Ecto neural progenitor cell (in vitro differentiated cells): ENCODE measurements at places on chromosomes 1 and 21.
A peak's percentile ranks its signal among the peaks of the same experiment; 100 is the strongest.

DNA sequence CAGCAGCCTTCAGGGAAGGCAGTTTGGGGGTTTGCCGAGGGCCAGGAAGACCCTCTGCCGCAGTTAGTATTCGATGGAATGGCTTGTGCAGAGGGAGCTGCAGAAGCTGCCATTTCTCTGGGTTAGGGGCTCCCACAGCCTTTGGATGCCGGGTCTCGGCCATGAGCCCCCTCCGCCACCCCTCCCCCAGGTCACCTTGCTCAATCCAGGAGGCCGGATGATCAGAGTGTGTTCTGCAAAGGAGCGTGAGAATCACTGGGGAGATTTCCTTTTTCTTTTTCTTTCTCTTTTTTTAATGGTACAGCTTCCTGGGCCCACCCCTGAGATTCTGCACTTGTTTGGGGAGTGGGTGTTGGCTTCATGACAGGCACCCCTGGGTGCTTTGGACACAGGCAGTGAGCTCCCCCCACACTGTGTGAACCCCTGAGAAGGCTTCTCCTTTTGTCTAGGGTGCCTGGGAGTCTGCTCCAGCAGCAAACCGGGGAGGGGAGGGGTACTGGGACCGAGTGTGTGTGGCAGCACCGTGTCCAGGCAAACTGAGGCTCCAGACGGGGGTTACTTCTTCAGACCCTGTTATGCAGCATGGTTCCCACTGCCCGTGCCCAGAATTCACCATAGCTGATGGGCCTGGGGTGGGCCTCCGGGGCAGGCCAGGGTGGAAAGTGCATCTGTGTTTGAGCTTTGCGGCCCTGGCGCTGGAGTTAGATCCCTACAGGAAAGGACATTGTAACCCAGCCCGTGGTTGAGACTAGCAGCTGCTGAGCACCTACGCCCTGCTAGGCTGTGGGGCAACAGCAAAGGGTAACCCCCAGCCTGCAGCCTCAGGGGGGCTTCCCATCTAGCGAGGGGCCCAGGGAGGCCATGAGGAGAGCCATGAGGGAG is 18.5 kb downstream of the TNFRSF1B start:
- no peak for DNase-seq

GRCh38 chr21:26544201-26544775 is 28.8 kb downstream of the CYYR1 start:
- no peak for DNase-seq

- DNase-seq = no peak
Measured at GRCh38 chr1:220298470-220299205, 26.4 kb upstream of the RAB3GAP2 start.

DNA sequence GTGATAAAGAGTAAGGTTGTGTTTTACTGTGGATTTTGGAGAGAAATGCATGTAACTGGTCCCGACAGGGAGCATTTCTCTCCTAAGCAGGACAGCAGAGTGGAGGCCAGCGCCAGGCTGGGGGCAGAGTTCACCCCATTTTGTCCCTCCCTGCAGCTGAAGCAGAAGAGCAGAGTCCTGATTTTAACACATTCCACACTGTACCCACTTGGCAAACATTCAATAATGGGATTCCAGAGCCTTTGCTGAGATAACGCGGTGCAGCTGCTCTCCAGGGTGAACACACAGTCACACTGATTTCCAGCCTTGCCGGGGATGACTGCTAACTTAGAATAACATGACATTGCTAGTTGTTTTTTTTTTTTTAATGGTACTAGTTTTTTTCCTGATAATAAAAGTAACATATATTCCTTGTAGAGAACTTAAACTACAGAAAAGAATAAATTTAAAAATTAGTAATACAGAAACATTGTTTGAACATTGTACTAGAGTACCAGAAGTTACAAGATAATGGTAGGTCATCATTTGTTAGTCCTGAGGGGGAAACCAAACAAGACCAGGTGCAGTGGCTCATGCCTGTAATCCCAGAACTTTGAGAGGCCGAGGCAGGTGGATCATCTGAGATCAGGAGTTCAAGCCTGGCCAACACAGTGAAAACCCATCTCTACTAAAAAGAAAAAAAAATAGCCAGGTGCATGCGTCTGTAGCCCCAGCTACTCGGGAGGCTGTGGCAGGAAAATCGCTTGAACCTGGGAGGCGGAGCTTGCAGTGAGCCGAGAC is 77.2 kb downstream of the SCCPDH start:
- no peak for DNase-seq

- DNase-seq = no peak
Measured at GRCh38 chr1:199029855-199030254, 391.0 kb downstream of the PTPRC start.

DNA sequence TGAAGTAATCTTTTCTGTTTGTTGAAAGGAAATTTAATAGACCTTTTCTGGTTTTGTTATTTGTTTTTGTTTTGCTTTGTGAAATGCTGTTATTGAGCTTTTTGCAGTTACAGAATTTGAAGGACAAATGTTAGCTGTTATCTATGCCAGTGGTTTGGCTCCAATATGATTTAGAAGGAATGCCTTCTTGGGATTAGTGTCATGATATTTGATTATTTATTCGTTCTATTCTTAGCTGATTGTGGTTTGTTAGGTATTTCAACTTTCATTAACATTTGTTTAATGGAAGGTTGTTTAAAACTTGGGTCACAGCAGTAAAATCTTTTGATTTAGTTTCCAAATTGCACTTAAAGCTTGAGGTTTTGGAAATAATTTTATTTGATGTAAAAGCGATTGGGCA is 33.5 kb downstream of the ADGRL2 start:
- no peak for DNase-seq

DNA sequence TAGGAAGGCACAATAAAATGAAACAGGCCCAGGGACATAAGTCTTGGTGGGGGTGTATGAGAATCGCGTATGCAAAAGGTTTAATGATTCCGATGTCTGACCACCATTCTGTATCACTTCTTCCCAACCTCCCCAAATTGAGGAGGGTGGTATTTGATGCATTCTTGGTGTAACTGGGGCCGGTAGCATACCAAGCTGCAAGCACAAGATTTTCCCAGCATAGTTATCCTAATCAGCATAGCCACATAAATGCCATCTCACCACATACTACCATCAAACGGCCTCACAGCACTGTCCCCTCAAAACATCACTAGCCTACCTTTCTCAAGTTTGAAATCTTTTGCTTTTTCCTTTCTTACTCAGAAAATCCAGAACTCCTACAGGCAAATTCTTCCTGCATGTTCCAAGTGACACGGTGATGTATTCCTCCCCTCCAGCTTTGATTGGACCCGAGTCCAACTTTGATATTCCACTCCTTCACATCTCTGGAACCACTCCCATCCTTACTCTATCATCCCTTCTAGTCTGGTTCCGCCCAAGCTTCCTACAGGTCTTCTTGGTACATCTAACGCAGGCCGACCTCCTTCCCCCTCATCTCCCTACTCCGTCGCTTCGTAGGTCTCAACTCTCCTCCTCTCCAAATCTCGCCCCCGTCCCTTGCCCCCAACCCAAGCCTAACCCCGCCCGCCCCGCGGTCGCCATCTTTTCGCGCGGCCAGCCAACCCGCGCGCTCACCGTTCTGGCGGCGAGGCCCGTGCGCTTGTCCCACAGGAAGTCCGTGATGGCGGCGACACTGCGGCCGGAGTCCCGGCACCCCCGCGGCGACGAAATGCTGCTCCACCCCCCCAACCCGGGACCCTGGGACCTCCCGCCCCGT is 600 bp downstream of the CLK2 start:
- no peak for DNase-seq

DNA sequence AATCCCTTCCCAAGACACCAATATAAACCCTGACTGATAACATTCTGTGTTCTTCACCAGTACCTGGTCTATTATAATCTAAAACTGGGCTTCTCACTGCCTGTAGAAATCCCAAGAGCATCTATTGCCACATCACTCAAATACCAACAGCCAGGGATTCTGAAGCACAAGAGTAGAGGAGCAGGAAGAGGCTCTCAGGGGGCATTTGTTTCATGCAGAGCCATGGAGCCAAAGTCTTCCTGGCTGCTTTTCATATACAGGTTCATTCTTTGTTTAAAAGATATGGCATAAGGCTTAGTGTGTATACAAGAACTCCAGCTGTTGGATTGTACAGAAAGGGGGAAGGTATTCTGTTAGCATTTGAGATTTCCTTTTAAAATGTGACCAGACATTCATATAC is 38.2 kb upstream of the USH2A start:
- no peak for DNase-seq

DNA sequence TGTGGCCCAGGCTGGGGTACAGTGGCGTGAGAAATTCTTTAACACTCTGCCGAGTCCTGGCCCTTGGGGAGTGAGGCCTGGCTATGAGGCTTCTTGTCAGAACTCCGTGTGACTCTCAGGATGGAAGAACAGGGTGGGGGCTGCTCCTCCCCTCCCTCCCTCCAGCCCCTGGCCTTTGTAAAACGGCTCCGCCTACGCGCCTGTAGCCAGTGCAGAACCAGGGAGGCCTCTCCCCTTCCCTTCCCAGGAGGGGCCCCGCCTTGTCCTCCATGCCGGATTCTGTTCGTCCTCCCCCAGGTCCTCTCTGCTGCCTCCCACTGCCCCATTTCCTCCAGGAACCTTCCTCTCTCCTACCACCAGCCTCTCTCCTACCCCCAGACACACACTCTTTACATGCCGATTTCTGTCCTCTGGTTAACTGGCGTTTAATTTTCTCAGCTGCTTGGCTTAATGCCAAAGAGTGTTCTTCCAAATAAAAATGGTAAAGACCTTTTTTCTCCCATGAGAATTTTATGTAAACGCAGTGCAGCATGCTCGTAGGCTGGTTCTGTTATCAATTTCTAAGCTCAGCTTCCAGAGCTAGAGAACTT is 21.0 kb downstream of the PDE9A start:
- DNase-seq = peak; percentile 79

DNA sequence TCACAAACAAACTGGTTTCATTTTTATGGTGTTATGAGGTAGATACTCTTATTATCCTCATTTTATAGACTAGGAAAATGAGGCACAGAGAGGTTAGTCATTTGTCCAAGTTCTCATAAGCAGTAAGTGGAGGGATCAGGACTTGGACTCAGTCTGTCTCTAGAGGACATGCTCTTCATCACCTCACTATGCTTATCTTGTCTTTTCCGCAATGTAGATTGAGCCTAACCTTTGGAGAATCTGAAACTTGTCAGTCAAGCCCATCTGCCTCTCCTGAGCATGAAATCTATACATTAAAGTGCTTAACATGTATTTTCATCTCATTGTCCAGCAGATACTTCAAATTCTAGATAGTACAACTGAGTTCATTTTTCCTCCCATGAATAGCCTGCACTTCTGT is 11.8 kb upstream of the CDC14A start:
- no peak for DNase-seq

DNA sequence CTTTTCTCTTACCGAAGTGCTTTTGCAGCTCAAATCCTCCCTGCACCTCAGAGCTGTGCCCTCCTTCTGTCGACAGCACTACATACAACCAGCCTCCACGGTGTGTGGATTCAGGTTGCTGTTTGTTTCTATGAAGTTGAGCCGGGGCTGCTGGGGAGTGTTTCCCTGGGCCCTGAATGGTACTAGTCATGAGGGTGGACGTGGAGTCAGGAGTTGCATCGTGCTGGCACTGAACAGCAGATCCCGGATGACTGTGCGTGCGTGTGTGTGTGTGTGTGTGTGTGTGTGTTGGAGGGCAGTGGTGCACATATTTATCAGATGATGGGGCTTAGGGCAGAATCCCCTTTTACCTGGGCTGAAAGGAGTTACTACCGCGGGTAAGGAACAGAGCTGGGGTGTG is 47.0 kb downstream of the ACTL8 start:
- DNase-seq = no peak

GRCh38 chr1:160205242-160206035 is at the start of gene PEA15:
PEA15 (plus strand) TSS chr1:160205384; CDS start chr1:160211545, 6,161 bp downstream.
- peak; percentile 87 for DNase-seq

DNA sequence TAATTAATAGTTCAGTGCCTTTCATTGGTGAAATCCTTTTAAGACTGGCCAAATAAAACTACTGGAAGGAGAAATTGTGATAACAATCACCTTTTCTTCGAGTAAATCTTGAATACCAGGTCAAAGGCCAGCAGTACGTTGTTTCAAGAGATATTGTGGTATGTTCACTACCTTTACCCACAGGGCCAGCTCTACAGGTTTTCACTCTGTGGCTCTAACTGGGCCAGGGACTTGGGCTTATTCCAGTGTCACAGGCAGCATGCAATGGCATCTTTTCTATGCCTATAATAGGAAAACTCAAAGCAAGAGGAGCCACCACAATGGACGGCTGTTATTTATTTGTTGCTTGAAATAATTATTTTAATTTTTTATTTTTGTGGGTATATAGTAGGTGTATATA is 26.8 kb upstream of the LRIF1 start:
- DNase-seq = no peak

DNA sequence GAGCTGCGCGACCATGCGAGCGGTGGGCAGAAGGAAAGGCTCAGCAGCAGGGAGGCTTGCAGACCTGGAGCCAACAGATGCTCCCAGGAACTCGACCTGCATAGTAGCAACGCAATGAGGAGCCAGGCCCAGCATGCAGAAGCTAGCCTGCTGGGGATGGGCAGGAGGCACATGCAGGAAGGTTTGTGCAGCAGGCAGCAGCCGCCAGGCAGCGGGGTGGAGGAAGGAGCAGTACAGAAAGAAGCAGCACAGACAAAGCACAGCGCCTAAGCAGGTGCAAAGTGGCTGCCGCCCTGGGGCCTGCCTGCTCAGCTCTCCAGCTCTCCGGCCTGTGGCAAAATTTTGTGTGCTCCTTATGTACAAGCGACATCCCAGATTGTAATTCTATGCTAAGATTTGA is 213.5 kb upstream of the MAP1LC3C start:
- DNase-seq = peak; percentile 51

DNA sequence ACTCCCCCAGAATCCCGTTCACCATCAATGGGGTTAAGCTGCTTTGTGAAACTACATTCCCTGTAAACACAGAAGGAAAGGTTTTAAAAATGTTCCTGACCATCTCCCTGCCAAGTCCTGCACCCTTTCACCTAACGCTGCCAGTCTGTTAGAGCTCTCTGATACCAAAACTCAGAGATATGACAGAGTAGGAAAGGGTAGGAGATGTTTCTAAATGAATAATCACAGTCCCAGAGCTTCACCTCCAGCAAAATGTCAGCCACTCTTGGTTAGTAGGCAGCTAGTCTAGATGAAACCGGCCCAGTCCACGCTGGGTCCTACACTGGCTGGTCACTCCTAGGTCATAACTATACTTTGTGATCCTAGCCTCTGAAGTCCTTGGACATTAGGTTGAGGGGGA is 26.7 kb downstream of the SLAMF6 start:
- DNase-seq = no peak

- no peak for DNase-seq
Measured at GRCh38 chr1:173554541-173555250, 48.2 kb downstream of the SLC9C2 start.

DNA sequence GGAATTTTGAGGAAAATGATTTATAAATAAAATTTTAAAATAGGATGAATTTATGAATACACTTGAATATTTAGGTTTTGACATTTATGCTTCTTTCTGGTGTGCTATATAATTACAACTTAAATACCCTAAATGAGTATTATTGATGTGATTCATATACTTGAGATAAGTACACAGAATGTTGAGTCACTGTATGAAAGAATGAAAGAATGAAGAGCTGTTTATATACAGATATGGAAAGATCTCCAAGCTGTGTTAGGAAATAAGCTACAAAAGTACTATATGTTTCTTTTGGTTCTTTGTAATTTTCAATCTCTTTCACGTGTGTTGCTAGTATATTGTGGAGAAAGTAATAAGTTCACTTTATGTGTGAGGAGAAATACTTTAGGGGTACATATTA is 147.2 kb downstream of the RASAL2 start:
- no peak for DNase-seq

GRCh38 chr1:155960081-155960745 is 18.1 kb downstream of the ARHGEF2 start:
- no peak for DNase-seq

- DNase-seq = no peak
Measured at GRCh38 chr1:29190718-29191117, 9.0 kb upstream of the SRSF4 start.
